ENCODE measurements at places on chromosomes 5 and 9.

DNA sequence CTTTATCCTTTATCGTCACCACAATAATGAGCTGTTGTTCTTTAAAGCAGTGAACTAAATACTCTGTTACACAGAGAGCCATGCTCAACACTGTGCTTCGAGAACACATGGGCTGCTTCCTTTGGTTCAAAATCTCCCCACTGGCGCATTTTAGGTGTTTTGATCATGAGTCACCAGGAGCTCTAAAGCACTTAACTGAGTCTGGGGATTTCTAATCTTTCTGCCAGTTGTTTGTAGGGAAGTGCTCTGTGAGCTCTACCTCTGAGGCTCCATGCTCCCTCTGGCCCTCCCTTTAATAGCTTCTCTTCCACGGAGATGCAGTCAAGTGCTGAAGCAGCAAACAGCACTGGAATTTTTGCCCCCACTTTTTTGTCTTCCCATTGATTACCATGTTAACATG lies 17.0 kb downstream of the ERAP2 start:
- DNase-seq: no peak

GRCh38 chr5:30900367-30900766 lies 293.1 kb upstream of the CDH6 start:
- DNase-seq: no peak

GRCh38 chr9:114745108-114745848 lies 60.6 kb downstream of the TNFSF15 start:
- no peak for DNase-seq

GRCh38 chr5:124986170-124986569 lies 239.7 kb upstream of the ZNF608 start:
- DNase-seq: no peak

DNA sequence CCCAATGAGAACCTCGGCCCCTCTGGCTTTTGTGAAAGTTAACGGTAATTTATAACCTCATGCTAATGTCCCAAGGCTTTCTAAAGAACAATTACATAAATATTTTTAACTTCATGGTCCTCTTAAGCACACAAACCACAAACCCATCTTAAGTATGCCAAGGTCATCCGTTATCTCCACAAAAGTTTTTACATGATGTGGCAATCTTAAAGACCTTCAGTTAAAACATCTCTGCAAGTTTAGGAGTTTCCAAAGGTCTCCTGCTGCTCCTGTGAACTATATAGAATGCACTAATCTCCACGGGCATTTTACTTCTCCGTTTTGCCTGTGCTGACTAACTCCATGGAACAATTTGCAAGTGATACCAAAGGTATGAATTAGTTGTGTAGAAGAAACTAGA lies 228.2 kb downstream of the TLE1 start:
- DNase-seq: no peak

DNA sequence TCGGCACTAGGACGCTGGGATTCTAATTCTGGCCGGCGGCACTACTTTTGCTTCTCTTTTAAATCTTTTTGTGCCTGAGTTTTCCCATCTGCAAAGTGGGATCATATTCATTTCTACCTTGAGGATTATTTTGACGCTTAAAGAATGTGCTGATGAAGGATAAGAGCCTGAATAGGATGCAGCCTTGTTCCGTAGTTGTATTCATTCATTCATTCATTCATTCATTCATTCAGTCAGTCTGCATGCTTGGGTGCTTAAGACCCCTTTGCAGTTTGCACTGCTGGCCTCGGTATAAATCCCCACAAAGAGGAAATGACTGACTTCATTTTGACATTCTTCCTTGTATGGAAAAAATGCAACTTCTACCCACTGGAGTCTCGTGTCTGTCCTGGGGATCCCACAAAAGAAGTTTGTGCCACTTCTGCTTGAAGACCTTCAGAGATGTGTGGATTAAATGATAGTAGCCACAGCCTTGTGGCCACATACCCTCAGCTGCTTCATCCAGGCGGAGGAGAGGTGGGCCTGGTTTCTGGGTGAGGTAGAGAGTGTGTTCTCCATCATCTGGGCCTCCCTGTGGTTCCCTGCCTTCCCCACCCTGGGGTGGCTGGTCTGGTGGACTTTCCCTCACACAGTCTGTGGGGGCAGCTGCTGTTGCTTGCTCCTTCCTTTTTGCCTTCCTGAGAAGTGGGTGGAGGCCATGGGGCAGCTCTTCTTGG lies 62.6 kb downstream of the PPARGC1B start:
- no peak for DNase-seq

DNA sequence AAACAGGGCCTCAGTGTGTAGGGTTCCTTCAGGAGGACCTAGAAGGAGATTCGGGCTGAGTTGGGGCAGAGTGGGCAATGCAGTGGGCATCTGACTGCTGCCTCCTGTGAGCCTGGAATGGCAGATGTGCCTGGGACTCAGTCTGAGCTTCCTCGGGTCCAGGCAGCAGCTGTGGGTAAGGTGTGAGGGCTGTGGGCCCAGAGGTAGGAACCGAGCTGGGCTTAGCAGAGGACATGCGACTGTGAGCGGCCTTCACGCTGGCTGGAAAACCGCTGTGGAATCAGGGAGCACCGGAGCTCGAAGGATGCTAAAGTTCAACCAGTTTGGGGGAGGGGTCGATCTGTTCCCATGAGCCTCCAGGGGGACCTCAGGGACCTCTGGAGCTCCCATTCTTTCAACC lies 137.0 kb downstream of the PAX5 start:
- peak; percentile 52 for DNase-seq

DNA sequence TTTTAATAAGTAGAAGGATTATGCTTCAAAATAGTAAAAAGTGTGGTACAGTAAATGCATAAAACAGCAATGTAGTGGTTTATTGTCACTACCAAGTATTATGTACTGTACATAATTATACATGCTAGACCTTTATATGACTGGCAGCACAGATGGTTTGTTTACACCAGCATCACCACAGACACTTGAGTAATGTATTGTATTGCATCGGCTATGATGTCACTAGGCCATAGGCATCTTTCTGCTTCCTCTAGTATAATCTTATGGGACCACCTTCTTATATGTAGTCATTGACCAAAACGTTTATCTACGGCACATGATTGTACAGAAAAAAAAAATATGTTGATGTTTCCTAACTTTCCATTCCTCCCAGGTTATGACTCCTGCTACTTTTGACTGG lies 31.9 kb upstream of the SSBP2 start:
- DNase-seq: no peak

GRCh38 chr5:137619191-137619870 lies 116.6 kb downstream of the KLHL3 start:
- peak; percentile 10 for DNase-seq

DNA sequence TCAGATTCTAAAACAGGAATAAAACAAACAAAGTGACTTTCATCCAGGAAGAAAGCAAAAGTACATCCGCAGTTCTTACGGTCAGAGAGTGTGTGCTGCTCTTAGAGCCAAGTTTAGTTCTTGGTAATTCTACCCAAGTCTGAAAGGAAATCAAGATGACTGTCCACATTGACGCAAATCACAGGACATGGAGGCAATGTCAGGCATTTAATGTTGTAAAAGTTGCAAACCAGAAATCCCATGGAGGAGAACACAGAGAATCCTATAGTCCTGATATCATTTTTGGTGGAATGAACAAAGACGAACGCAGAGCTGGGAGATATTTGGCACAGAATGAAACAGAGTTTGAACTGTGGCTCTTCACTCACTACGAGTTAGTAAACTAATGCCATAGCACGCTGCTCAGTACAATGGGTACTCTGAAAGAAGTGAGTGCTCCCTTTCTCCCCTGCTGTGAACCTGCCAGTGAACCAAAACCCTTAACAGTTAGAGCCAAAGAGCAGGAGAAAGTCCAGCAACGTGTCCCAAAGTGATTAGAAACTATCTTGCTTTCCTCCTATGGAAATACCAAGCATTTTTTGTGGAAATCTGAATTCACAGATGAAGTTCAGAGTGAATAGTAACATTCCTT lies 74.3 kb downstream of the MUSK start:
- DNase-seq: peak; percentile 64
